ENCODE measurements at places on chromosomes 12 and 14.

DNA sequence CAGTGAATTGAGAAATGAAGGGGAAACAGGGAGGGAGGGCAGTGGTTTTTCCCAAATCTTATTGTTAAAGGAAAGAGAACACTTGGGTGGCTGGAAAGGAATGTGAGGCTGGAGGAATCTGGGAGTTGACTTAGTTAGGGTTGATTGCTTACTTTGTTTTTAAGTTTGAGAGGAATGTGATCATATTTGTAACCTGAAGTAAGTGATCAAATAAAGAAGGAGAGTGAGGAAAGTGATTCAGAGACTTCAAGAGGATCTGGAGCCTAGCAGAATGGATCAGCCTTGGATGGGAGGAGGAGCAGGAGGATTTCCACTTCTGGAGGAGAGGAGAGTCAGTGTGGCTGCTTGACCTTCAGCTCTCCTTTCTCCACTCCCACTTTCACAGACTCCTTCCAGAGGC is 6.0 kb upstream of the LRP6 start:
- peak; percentile 35 for DNase-seq

- peak; percentile 85 for DNase-seq
Observed at GRCh38 chr12:75208856-75209811, 505 bp downstream of the KCNC2 start.

DNA sequence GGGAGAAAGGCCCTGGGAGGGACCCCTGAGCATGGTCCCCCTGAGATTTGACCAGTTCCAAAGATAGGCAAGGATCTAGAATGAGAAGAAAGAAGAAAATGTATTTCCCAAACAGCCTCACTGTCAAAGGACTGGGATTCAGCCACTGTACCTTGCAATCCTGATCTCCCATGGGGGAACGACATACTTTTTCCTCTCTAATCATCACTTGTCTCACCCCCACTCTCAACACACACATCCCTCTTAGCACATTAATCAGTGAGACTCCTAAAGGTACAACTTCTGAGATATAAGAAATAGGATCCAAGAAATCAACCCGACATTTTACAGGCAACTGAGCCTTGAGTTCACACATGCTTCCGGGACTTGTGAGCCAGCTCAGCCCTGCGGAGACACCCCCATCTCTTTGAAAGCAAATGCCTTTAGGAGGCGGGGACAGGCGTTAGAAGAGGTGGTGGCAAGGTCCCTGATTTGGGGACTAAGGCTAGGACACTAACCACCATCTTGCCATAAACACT is 1.4 kb downstream of the MAP3K9 start:
- peak; percentile 79 for DNase-seq

GRCh38 chr12:130977743-130978095 is 24.0 kb downstream of the ADGRD1 start:
- DNase-seq: no peak

- DNase-seq: peak; percentile 96
Observed at GRCh38 chr12:52903285-52903854, 1.5 kb downstream of the KRT8 start.

GRCh38 chr14:69610874-69611171 is 573 bp upstream of the SUSD6 start:
- peak; percentile 41 for DNase-seq

DNA sequence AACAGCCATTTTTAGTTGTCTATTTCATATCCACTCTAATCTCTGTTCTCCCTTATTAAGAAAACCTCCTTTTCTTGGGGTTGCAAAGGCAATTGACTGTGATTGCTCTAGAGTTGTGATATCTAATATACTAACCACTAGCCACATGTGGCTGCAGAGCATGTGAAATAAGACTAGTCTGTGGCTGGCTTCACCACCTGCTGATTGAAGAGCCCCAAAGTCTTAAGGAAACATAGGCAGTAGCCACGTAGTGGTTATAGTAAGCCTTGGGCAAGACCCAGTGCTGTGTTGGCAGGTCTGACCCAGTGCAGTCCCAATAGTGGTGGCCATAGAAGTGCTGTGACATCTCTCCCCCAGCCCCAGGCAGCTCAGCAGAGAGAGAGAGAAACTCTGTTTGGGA is 28.4 kb upstream of the ATP2B1 start:
- no peak for DNase-seq

DNA sequence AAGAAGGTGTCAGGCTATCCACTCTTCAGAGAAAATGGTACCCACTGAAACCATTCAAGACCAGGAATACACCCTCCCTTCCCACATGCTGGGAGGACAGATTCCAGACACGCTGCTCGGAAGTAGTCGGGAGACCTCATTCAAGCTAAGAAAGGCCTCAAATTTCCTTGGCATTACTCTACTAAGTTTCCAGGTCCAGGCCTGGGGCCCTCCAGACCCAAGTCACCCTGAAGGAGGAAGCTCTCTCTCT is 27.1 kb upstream of the RPLP0 start:
- no peak for DNase-seq

- DNase-seq: no peak
Observed at GRCh38 chr12:6321905-6322304, 11.4 kb downstream of the PLEKHG6 start.

DNA sequence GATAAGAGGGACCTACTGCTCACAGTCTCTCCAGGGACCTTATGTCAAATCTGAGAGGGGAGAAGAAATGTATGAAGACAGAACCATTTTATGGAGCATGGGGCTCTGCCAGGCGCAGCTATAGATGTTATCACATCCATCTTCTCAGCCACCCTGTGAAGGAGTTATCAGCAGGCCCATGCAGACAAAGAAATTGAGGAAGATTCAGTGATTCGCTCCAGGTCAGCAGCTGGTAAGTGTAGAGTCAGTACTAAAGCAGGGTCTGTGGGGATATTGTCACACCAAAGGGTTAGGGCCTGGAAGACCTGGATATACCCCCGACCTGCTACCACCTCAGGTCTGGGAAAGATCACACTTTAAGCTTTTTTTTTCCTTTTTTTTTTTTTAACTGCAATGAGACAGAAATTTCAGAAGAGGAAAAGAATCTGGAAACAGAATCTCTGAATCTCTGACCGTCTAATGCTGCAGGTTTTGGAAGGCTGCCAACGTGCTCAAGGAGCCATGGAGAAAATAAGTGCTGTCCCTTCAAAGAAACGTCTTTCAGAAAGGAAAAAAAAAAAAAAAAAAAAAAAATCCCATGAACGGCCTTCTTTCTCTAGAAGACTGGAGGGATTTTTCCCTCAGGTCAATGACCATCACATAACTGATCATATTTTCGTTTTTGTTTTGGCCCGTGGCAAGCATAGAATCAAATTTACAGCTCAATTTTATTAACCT is 73.3 kb upstream of the PLEKHG7 start:
- DNase-seq: no peak

DNA sequence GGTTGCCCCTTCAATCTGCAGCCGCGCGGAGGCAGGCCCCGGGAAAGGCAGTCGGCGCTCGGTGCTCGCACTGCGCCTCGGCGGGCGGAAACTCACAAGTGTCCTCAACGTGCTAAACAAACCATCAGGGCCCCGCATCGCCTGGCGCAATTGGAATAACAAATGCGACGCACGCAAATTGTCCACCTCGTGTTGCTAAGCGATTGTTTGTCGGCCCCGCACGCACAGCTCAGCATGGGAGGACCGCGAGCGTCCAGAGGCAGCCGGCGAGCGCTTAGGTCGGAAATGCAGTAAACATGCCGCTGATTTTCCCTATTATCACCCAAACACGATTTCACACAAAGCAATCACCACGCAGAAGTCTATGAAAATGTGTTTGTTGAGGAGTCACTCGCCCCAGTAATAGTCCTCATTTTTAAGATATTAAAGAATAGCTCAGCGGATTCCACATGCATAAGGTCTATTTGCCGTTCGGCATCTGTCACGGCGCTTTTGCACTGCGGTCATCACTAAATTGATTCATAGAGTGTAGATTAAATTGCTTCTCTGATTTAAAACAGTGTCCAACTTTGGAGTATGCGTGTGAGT is 3.2 kb upstream of the GSC start:
- peak; percentile 83 for DNase-seq

DNA sequence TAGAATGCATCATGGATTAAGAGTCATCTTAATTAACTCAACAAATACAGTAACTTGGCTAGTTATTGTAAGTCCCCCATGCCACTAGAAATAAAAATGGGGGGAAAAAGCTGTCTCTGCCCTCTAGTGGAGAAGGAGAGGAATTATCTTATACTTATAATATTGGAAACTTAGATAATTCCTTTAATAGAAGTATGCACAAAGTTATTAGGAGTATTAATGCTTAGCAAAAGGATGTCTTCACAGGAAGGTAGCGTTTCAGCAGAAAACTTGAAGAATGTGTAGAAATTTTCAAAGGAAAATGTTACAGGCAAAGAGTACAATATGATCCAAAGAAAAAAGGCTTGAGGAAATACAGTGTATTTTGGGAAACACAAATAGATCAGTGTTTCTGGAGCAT is 19.8 kb downstream of the OR5AU1 start:
- peak; percentile 6 for DNase-seq

DNA sequence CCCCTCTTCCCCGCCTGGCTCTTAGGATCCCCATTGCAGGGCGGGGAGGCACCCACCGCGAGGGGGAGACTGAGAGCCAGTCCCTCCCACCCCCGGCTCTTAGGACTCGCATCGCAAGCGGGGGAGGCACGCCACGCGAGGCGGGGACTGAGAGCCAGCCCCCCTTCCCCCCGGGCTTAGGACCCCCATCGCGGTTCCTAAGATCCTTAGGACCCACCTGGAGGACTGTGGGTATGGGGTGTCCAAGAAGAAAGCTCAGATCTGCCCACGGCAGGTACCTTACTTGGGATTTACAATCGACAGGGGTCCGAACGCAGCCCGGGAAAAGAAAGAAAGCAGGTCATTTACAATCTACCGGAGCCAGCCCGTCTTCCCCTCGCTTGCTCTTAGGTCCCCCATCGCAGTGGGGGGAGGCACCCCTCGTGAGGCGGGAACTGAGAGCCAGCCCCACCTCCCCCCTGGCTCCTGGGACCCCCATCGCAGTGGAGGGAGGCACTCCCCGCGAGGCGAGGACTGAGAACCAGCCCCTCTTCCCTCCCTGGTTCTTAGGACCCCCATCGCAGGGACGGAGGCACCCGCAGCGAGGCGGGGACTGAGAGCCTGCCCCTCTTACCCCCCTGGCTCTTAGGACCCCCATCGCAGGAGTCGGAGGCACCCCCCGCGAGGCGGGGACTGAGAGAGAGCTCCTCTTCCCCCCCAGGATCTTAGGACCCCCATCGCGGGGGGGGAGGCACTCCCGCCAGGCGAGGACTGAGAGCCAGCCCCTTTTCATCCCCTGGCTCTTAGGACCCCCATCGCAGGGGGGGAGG is 43.7 kb downstream of the DDX11 start:
- peak; percentile 86 for DNase-seq

- no peak for DNase-seq
Observed at GRCh38 chr14:74593241-74593953, 18.6 kb downstream of the LTBP2 start.

DNA sequence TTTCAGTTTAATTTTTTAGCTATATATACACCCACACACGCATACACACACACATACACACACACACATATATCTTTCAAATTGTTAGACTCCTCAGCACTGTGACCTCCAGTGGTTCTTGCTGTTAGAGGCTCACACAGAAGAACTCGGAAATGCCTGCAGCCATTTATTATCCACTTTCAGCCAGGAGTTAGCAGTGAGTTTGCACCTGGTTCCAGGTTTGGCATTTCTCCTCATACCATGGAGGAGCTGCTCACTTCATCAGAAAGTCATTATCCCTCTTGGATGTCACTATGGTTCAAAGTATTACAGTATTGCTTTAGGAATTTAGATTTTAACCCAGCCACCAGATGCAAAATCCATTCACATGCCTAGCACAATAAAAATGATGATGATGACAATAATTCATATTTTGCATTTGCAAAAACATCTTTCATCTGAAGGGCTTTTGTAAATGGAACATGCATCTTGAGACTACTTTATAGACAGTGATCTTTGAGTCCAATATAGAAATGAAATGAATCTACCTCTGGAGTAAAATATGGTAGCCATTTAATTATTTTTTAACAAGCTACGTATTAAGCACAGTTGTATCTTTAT is 42.3 kb downstream of the NPAS3 start:
- no peak for DNase-seq

- DNase-seq: no peak
Observed at GRCh38 chr14:70905301-70905700, 2.0 kb upstream of the PCNX1 start.

DNA sequence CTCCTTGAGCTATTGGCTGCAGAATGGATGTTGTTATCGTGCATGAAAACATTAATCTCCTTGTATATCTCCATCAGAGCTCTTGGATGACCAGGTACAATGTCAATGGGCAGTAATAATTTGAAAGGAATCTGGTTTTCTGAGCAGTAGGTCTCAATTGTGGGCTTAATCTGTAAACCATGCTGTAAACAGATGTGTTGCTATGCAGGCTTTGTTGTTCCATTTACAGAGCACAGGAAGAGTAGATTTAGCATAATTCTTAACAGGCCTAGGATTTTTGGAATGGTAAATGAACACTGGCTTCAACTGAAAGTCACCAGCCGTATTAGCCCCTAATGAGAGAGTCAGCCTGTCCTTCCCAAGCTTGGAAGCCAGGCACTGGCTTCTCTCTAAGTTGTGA is 50.4 kb downstream of the ATG14 start:
- DNase-seq: no peak

DNA sequence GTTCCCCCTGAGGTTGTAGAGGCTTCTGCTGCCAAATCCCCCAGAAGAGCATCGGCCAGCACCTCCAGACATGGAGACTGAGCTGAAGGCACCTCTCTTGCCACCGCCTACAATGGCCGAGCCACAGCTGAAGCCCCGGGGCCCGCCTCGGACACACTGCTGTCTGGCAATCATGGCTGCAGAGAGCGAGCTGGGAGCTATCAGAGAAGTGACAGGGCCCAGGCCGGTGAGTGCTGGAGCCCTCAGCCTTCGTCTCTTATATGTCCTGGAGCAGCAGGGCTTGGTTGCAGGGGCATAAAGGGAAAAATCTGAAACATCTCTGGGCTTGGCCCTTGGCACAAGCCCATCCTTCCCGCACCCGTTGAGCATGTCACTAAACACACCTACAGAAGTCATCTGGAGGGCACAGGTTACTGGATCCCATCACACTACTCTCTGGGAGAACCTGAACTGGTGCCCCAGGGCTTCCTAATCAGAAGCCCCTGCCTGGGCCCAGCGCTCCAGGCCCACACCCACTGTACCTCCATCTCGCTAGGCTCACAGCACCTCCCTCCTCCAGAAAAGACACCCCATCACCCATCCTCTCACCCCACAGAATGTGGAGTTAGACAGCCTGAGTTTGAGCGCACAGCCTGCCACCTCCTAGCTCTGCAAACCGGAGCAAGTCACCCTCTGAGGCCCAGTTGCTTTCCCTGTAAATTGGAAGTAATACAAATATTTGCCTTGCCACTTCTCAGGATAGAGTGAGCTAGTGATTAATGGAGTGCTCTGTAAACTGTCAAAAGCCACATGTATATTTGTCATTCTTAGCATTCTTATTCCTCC is at the start of gene KRT4:
Gene KRT4 (minus strand): TSS at position 232 of the 825 bp plus-strand sequence. CDS start 58 bp downstream, at position 174.
- DNase-seq: no peak

DNA sequence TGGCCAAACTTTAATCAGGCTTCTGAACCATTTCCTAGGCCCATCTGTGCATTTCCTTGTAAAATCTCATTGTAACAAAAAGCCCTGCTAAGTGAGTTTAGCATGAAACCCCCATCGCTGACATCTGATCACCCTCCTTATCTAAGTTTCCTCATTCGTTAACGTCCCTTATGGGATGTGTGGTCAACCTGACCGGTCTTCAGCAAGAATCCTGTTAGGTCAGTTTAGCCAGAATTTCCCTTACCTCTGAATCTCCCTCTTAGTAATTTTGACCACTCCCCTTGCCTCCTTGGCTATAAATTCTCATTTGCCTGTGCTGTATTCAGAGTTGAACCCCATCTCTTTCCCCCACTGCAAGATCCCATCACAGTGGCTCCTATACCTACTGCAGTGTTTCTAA is 239.3 kb downstream of the RMST start:
- DNase-seq: no peak

All from neural progenitor cell (in vitro differentiated cells).